HCT116 (cell line): ENCODE measurements at places on chromosomes 1 and 21. TPM values are rescaled to one million over a fixed set of nuclear protein-coding genes. Genes with fewer than 3 reads are reported as not detected.

SNRNP40 gene
- total RNA-seq = 91.8 TPM

CASZ1 gene
- total RNA-seq = 7.7 TPM

ZNF281 gene
- 23.3 TPM for total RNA-seq

OR2G2 gene
- not detected for total RNA-seq

DPYD gene
- total RNA-seq = 1.7 TPM

USF1 gene
- total RNA-seq = 48.0 TPM

SPRR2A gene
- total RNA-seq = not detected

DNA sequence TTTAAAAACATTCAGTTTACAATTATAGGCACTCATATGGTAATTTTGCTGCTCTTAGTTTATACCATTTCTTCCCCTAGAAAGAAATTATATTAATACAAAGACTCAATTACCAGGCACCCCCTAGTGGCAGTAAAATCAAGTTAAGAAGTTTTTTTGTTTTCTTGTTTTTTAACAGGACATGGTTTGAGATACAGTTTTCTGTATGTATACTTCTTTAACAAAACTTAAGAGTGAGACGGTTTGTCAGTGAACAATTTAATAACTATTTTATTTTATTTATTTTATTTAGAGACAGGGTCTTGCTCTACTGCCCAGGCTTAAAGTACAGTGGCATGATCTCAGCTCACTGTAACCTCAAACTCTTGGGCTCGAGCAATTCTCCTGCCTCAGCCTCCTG, 224.6 kb downstream of the FAF1 start:
- DNase-seq = no peak

- no peak for DNase-seq
Observed at GRCh38 chr1:59638231-59638711, 176.5 kb upstream of the HOOK1 start.

DNA sequence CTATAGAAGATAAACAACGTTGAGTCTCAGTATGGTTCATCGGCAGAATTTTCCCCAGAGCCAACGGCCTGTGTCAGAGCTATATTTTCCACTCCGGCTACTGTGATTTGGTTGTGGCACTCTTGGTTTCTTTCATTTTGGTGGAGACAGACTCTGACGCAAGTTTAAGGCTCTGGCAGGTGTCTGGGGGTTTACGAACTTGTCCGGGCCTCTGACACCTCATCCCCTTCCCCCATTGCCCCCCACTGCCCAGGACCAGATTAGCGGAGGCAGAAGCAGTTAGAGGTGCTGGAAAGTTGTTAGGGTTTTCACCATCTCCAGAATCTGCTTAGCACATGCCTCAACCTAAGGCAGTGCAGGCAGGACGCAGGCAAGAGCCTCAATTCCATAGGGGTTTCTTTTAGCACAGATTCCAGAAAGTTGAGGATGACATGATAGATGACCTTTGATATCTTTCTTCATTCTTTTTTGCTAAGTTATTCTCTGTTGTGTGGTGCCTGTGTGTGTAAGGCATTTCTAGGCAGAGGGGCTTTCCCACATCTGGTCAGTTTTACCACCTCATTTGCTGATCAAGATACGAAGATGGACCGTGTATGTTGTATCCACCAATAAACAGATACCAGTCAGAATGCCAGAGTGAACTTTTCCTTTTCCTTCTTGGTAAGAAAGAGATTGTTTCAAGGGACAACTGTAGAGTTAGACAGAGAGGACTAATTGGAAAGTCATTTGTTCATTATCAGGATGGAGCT, 18.4 kb upstream of the IL10 start:
- no peak for DNase-seq

GRCh38 chr1:233982827-233983518, 78.5 kb downstream of the SLC35F3 start:
- DNase-seq = no peak

GRCh38 chr1:208131621-208132286, 112.4 kb downstream of the PLXNA2 start:
- DNase-seq = no peak

DNA sequence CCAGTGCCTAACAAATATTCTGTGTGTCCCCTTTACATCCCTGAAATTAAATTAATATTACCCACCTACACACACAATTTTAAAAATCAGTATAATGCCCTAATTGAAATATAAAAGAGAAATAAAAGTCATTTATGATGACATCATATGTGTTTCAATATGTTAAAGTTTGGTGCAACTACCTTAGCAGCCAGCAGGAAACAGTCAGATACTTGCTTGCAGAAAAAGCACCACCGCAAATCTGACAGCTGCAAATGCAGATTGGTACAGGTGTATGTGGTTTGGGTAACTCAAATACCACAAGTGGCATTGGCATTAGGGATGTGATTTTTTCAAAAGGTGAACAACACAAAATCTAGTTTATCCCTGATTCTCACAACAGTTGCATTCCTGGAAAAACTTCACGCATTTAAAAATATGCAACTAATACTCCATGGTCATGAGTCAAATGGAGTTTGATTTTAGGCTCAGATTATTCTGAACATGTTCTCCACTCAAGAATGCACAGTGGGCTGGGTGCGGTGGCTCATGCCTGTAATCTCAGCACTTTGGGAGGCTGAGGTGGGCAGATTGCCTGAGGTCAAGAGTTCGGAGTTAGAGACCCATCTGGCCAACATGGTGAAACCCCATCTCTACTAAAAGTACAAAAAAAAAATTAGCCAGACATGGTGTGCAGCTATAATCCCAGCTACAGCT, 106.3 kb downstream of the EDEM3 start:
- DNase-seq = no peak

GRCh38 chr1:23148084-23148483, 20.6 kb downstream of the LUZP1 start:
- no peak for DNase-seq

DNA sequence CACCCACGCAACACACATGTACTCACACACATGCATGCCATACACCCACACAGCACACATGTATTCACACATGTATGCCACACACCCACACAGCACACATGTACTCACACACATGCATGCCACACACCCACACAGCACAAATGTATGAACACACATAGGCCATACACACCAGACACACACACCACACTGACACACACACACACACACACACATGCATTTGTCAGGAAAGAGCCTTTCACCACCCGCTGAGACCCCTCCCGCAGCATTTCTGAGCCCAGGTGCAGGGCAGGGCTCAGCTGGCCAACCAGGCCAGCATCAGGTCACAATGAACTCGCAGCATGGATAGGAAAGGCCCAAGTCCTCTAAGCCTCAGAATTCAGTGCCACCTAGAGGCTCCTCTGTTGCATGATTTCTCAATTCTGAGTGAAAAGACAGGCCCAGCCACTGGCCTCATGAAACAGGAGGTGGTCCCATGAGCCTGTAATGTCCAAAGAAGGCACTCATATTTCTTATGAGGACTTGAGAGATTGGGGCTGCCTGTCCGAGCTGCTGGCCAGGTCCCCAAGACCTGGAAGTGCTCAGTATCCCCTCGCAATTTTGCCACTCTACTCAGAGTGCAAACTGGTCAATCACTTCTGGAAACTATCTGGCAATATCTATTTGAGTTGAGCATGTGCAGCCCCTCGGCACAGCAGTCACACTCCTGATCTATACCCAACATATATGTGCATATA, 57.3 kb downstream of the PSMG1 start:
- peak; percentile 45 for DNase-seq

DNA sequence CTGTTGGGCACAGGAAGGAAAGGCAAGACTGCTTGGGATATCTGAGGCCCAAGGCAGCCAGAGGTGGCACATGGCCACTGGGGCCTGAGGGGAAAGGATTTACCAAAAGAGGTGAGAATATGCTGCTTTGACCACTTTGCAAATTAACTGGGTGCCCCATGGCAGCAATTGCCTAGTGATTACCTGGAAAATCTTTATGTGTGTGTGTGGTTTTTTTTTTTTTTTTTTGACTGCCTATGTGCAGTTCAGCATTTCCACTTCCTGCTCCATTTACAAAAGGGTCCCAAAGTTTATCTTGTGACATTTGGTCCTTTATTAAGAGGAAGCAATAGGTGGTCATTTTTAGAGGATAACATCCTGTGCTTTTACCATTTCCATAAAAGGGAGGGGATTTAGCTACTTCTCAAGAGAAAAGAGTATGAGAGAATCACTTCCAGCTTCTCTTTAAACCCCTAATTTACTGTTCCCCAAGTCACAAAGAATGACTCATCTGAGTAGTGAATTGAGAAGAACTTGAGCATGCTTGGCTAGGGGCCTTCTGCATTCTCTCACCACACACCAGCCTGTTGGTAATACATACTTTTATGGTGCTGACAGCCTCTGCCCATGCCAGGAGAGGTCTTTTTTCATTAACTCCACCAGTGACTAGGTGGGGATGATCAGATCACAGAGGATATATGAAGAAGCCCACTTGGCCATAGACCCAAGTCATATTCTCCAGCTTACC, 52.1 kb downstream of the SYDE2 start:
- no peak for DNase-seq

DNA sequence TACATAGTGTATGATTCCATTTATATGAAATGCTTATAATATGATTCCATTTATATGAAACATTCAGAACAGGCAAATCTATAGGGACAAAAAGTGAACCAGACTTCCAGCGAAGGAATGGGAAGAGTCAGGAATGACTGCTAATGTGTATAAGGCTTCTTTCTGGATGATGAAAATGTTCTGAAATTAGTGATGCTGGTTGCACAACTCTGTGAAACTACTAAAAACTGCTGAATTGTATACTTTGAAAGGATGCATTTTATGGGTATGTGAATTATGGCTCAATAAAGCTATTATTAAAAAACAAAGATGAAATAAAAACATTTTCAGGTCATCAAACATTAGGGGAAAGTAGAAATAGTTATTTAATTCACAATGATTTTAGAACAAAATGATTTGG, 14.1 kb upstream of the IL24 start:
- no peak for DNase-seq

GRCh38 chr1:176559474-176559873, 96.5 kb downstream of the PAPPA2 start:
- no peak for DNase-seq

- no peak for DNase-seq
Observed at GRCh38 chr1:201728731-201729130, 100.2 kb upstream of the IPO9 start.

DNA sequence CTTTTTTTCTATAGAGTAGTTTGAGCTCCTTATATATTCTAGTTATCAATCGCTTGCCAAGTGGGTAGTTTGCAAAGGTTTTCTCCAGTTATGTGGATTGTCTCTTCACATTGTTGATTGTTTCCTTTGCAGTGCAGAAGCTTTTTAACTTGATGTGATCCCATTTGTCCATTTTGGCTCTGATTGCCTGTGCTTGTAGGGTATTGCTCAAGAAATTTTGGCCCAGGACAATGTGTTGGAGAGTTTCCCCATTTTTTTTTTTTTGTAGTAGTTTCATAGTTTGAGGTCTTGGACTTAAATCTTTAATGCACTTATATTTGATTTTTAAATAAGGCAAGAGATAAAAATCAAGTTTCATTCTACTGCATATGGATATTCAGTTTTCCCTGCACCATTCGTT, 774.8 kb upstream of the ADAMTS5 start:
- DNase-seq = no peak

DNA sequence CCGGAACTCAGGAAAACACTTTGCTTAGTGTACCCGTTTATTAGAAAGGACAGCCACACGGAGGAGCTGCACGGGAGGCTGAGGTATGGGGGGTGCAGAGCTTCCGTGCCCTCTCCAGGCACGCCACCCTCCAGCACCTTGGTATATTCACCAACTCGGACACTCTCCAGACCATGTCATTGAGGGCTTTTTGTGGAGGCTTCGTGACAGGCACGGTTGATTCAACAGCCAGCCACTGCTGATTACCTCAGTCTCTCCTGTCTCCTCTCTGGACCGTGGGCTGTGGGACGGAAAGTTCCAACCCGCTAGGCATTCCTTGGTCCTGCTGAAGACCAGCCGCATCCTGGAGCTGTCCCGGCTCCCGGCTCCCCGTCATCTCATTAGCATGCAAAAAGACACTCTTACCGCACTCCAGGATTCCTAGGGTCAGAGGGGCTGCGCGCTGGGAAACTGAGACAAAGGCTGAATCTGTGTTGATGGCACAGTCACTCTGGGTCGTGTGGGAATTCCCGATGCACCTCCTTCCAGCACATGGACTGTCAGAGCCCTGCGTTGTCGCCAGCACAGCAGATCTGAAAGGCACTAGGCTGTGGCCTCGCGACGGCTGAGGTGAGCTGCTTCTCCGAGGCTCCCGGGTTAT, 65.6 kb downstream of the PRKCZ start:
- no peak for DNase-seq

DNA sequence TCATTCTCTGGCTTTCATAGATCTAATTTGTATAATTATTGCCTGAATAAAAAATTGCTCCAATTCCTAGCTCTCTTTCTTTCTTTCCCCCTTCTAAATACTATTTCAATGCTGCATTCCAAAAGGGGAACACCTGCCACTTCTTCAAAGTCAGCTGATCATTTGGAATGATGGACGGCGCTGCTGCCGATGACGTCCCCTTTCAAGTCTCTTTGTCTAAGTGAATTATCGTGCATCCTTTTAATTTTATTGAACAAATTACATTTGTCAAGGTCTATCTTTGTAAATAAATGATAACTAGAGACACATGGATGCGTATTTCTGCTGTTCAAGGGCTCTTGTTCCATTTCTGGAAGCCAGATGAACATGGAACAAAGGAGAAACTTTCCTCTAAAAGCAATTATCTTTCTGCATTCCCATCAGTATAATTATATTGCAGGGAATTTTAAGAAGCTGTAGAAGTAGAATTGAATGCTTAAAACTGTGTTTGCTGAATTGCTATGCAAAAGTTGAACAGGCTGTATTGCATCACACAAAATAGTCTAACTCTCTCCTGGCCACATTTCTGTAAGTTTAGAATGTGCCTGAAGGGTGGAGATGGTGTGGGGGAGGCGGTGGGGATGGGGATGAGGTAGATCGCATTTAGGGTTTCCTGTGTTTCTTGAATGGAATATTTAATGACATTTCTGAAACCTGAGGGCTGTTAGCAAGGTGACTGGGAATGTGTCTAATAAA, 191.9 kb upstream of the LMO4 start:
- DNase-seq = no peak

DNA sequence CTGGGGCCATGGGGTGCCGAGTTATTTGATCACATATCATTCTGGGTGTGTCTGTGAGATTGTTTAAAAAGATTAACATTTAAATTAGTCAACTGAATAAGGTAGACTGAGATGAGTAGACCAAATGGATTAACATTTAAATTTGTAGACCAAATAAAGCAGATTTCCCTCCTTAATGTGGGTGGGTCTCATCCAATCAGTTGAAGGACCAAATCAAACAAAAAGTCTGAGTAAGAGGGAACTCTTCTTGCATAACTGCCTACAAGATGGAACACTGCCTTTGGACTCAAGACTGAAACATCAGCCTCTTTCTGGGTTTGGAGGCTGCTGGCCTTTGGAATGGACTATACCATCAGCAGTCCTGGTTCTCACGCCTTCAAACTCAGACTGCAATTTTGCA, 17.0 kb upstream of the SNX7 start:
- no peak for DNase-seq

- no peak for DNase-seq
Observed at GRCh38 chr1:24906760-24907490, 23.2 kb downstream of the RUNX3 start.

DNA sequence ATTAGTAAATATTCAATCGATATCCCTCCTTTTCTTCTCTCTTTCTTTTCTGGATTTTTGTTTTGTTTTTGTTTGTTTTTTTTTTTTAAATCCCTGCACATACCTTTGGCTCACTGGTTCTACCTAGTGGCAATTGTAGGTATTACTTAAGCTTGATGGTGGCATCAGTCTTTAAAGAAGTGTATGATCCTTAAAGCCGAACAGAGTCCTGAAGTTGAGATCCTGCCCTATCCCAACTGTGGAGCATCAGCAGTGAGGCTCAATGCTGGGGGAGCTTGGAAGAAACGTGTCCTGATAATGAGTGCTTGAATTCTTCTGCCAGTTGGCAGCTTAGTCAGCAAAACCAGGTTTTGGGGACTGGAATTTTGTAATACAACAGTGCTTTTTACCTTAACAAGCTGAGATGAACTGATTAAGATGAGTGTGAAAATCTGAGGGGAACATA, 60.8 kb downstream of the FASLG start:
- peak; percentile 39 for DNase-seq
